ENCODE measurements at places on chromosomes 6 and 20. TPM values are rescaled to one million over a fixed set of nuclear protein-coding genes. Genes with fewer than 3 reads are reported as not detected.

The MROH8 gene
- 1.3 TPM for total RNA-seq

The PABPC1L gene
- 103 TPM for total RNA-seq

The OR2H1 gene
- not detected for total RNA-seq

The PHACTR1 gene
- 0.26 TPM for total RNA-seq

The ANKRD66 gene
- total RNA-seq, result not detected

The NMBR gene
- total RNA-seq, result not detected

The FAM209B gene
- 1.5 TPM for total RNA-seq

GRCh38 chr20:62165762-62166399 is 16.9 kb upstream of the MTG2 start:
- no peak overlapping the region for H3K27ac ChIP-seq
- no peak overlapping the region for H3K4me3 ChIP-seq
- no peak for DNase-seq
- H3K4me1 ChIP-seq, result no peaks in the 10 kb centered on the region
- H3K27me3 ChIP-seq, result no peaks in the 10 kb centered on the region

GRCh38 chr6:12572896-12573827 is 143.4 kb upstream of the PHACTR1 start:
- H3K4me1 ChIP-seq, result no peaks in the 10 kb centered on the region
- DNase-seq, result no peak
- peaks cover 3% of the 10 kb centered on the region for H3K27me3 ChIP-seq
- no peak overlapping the region for H3K4me3 ChIP-seq
- H3K27ac ChIP-seq, result no peak overlapping the region

DNA sequence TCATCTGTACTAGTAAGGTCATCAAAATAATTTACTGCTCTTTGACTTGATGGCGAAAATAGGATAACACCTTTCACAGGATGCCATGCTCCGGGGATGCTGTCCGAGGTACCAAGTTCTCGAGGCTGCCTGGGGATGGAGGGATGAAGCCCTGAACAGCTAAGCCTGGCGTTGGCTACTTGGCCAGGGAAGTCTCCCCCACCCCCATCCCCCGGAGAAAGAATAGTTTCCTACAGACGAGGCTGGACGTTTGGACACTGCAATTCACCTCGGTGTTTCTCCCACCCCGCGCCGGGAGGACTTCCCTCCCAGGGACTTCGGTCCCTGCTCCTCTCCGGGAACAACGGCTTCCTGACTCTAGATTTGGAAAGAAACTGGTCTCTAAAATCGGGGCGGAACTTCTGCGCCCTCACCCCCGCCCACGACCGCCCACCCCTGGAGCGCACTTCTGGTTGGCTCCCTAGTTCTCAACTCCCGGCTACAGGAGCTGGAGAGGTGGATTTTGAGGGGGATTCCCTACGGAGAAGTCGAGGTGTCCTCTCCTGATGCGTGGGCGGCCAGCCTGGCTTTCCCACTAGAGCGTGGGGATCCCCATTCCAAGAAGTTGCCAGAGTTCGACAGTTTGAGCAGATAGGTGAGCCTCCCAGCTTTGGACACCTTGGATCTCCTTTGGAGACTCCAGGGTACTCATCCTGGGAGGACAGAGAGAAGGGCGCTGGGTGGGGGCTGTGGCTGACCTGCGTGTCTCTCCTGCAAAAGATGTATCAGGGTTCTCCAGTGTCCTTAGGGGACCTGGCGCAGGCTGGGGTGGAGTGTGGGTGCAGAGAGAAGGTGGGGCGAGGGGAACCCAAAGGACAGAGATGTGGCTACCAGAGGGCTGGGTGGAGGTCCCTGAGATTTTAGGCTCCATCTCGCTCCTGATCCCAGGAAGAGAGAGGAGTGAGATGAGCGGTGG is 1.1 kb downstream of the PCSK2 start:
- no peak overlapping the region for H3K4me3 ChIP-seq
- no peak for DNase-seq
- peaks cover 4% of the 10 kb centered on the region for H3K4me1 ChIP-seq
- no peak overlapping the region for H3K27ac ChIP-seq

DNA sequence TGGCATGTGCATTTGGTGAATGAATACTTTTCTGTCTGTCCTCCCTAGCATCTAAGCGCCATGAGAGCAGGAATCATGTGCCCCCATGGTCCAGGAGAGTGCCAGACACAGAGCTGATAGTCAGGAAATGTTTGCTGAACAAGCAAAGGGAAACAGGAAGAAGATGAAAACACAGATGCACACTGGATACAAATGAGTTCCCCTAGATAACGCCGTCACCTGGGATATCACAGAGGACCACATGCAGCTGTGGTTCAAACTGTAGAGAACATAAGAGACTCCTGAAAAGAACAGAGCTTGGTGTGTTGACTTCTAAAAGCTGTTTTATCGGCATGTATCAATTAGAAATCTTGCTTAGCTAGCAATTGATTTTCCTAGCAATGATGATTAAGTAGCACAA is 293.7 kb downstream of the BTBD3 start:
- no peaks in the 10 kb centered on the region for H3K36me3 ChIP-seq
- no peak overlapping the region for H3K4me3 ChIP-seq
- no peak overlapping the region for H3K27ac ChIP-seq
- no peak for DNase-seq
- H3K4me1 ChIP-seq, result no peaks in the 10 kb centered on the region

GRCh38 chr20:57128044-57128757 is 138.2 kb downstream of the BMP7 start:
- no peak overlapping the region for H3K4me3 ChIP-seq
- DNase-seq, result no peak
- peaks cover 2% of the 10 kb centered on the region for H3K27me3 ChIP-seq
- H3K27ac ChIP-seq, result no peak overlapping the region
- H3K4me1 ChIP-seq, result peaks cover 6% of the 10 kb centered on the region

GRCh38 chr6:44662461-44663121 is 275.1 kb downstream of the CDC5L start:
- no peak overlapping the region for H3K4me3 ChIP-seq
- no peak for DNase-seq
- peak overlapping the region; percentile 26 for H3K27ac ChIP-seq
- H3K27me3 ChIP-seq, result peaks cover 3% of the 10 kb centered on the region

GRCh38 chr6:149278997-149279396 is 38.5 kb upstream of the TAB2 start:
- H3K4me1 ChIP-seq, result peaks cover 27% of the 10 kb centered on the region
- H3K27ac ChIP-seq, result no peak overlapping the region
- no peak overlapping the region for H3K4me3 ChIP-seq

GRCh38 chr20:52127309-52127708 is 64.3 kb downstream of the ZFP64 start:
- H3K36me3 ChIP-seq, result no peaks in the 10 kb centered on the region
- peaks cover 2% of the 10 kb centered on the region for H3K27me3 ChIP-seq
- peaks cover 2% of the 10 kb centered on the region for H3K4me1 ChIP-seq
- DNase-seq, result no peak
- no peak overlapping the region for H3K27ac ChIP-seq

DNA sequence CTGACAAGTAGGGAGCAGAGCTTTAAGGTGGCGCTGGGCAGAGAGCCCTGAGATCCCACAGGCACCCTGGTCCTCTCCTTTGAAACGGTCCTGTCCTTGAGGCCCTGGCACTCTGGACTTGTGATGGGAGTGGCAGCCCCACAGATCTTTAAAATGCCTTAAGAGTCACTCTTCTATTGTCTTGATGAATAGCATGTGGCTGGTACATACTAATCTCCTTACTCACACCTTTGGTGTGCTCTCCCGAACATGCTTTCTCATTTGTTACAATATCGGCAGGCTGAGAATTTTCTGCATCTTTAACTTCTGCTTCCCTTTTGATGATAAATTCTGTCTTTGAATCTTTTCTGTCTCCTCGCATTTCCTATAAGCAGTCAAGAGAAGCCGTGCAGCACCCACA is 333.8 kb downstream of the TFAP2A start:
- no peaks in the 10 kb centered on the region for H3K4me1 ChIP-seq
- no peak overlapping the region for H3K4me3 ChIP-seq
- H3K27ac ChIP-seq, result no peak overlapping the region
- no peak for DNase-seq
- H3K27me3 ChIP-seq, result no peaks in the 10 kb centered on the region

DNA sequence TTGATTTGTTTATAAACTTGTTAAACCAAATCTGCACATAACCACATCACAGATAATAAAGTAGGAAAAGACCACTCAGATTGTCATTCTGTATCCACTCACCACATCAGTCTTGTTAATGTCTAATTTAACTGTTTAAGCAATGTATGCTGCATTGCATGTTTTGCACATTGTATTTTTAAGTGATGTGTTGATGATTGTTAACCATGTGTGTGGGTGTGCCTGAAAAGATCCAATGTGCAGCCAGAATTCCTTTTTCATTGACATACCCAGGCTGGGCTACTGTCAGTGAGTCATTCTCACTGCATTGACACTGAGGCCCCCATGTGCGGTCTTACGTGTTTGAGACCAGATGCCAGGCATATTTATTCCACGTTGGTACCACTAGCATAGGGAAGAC is 167.3 kb downstream of the TRMT11 start:
- H3K27me3 ChIP-seq, result peaks cover 7% of the 10 kb centered on the region
- H3K36me3 ChIP-seq, result no peaks in the 10 kb centered on the region

DNA sequence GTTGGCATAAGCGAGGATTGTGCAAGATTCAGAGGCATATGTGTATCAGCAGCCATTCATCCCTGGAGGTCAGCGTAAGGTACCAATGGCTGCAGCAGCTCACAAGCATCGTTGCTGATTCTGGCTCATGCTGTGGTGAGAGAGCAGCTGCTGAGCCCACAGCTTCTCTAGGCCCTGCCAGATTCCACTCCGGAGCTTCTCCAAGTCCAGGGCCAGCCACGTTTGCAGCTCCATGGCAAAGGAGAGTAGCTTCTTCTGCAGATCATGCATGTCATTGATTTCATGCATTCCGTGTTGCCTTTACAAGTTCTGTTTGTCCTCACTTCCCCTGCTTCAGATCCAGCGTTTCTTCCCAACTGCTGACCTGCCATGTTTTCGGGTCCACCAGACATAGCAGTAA is 474.8 kb upstream of the ID4 start:
- no peak for DNase-seq
- no peak overlapping the region for H3K4me3 ChIP-seq
- no peaks in the 10 kb centered on the region for H3K27me3 ChIP-seq
- no peak overlapping the region for H3K27ac ChIP-seq

- no peak overlapping the region for H3K27ac ChIP-seq
- H3K4me1 ChIP-seq, result peaks cover 5% of the 10 kb centered on the region
- peaks cover 45% of the 10 kb centered on the region for H3K36me3 ChIP-seq
Observed at GRCh38 chr6:105326833-105327770, 75.8 kb downstream of the PREP start.

DNA sequence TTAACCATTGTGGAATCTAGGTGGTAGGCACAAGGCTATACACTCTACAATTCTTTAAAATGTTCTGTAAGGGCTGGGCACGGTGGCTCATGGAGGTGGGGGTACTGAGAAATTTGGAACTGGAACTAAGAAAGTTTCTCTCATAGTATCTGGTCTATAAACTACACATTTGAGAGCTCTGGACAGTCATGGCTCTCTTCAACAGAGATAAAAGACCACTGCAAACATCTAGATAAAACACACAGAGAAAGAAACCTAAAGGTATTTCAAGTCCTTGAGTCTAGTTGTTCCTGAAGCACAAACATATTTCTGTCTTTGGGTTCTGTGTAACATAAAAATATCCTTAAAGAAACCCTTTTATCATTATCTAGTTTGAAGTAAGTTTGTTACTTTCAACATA is 35.2 kb downstream of the ILRUN start:
- DNase-seq, result no peak
- H3K4me3 ChIP-seq, result no peak overlapping the region
- H3K4me1 ChIP-seq, result peaks cover 41% of the 10 kb centered on the region
- no peaks in the 10 kb centered on the region for H3K27me3 ChIP-seq
- H3K36me3 ChIP-seq, result peaks cover 11% of the 10 kb centered on the region

- no peak overlapping the region for H3K4me3 ChIP-seq
- DNase-seq, result no peak
- no peaks in the 10 kb centered on the region for H3K36me3 ChIP-seq
- no peak overlapping the region for H3K27ac ChIP-seq
- no peaks in the 10 kb centered on the region for H3K27me3 ChIP-seq
Observed at GRCh38 chr6:124943658-124944057, 18.6 kb upstream of the RNF217 start.

- no peak overlapping the region for H3K4me3 ChIP-seq
- no peak for DNase-seq
- no peak overlapping the region for H3K27ac ChIP-seq
- peaks cover 23% of the 10 kb centered on the region for H3K36me3 ChIP-seq
- no peaks in the 10 kb centered on the region for H3K27me3 ChIP-seq
- H3K4me1 ChIP-seq, result peaks cover 5% of the 10 kb centered on the region
Observed at GRCh38 chr6:163563318-163563717, 148.8 kb downstream of the QKI start.

DNA sequence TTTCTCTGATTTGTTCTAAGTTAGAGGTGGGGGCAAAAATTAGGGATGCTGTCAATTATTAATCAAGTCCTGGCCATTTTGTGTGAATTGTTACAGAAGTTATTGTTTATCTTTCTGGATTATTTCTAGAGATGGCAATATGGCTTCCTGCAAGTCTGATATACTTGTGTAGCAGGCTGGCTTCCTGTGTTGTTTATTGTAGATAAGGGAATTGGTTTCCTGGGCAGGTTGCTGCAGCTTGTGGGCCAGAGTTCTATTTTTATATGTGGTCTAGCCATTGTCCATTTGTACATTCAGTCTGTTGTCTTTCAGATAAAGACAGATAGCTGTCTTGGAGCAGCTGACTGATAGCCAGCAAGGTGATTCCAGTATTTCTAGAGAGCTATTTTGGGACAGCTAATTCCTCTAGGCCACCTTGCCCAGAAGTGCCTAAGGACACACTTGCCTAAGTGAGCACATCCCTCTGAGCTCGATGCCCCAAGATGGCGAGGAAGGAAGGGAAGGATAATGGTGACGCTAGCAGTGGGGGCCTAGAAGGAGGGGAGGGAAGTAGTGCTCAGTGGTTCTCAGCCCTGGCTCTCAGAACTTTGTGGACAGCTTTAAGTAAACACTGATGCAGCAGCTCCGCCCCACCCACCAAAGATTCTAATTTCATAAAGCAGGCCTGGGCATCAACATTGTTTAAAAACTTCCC is 25.5 kb downstream of the DDO start:
- no peaks in the 10 kb centered on the region for H3K36me3 ChIP-seq
- H3K27me3 ChIP-seq, result peaks cover 2% of the 10 kb centered on the region
- no peak overlapping the region for H3K4me3 ChIP-seq

DNA sequence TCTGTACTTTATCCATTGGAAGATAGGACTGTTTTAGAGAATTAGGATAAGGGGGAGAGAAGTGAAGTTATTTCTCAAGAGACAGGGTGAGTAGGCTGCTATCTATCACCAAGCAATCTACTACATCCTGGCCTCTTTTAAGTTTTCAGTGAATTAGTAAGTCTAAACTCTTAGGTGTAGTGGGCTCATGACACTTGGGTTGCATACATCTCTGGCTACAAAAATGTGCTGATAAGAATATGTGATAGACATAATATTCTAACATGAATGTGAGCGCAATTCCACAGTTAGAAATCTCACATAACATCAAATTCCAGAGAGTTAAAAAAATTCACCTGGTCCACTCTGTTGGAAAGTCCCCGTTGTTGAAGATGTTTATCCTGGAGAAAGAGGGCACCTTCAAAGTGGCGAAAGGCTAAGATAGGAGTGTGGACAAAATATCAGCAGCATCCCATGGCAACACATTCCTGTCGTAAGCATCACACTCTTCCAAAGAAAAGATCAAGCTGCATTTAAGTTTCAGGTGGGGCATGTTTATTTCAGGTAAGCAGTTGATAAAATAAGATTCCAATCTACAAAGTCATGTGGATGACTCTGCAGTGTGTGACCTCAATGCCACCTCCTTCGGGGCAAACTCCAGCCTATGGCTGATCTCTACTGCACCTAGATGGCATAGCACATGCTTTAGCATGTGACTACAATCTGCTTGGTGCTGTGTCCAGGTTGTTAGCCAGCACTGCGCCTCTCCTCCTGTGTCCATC is 111.7 kb upstream of the NEDD9 start:
- peak overlapping the region; percentile 2 for H3K4me3 ChIP-seq
- H3K4me1 ChIP-seq, result peaks cover 81% of the 10 kb centered on the region
- no peak for DNase-seq
- H3K36me3 ChIP-seq, result peaks cover 68% of the 10 kb centered on the region
- peak overlapping the region; percentile 70 for H3K27ac ChIP-seq

Data from activated CD4-positive, alpha-beta T cell treated with anti-CD3 and anti-CD28 coated beads, Interleukin-2, amount 10 ng/mL, durations not matched to agents 24 days and 14 days (primary cell).